ENCODE measurements at places on chromosomes 12 and 14. TPM values are rescaled to one million over a fixed set of nuclear protein-coding genes. Genes with fewer than 3 reads are reported as not detected.

The SOS2 gene
- polyA plus RNA-seq: 43.0 TPM

The ALX1 gene
- 37.8 TPM for polyA plus RNA-seq

The RASSF8 gene
- polyA plus RNA-seq: 59.5 TPM

- no peak for DNase-seq
Measured at GRCh38 chr14:58535044-58535443, 102.7 kb upstream of the DACT1 start.

GRCh38 chr14:63544591-63545299, 1.6 kb upstream of the PPP2R5E start:
- no peak for DNase-seq

GRCh38 chr12:100661300-100661951, 87.9 kb downstream of the GAS2L3 start:
- DNase-seq: no peak

The KRT82 gene
- polyA plus RNA-seq: not detected

- DNase-seq: no peak
Measured at GRCh38 chr12:107668320-107669098, 17.1 kb upstream of the PWP1 start.

GRCh38 chr12:108635201-108635996, 1.7 kb upstream of the SELPLG start:
- no peak for DNase-seq

GRCh38 chr14:58677517-58677916, 39.8 kb downstream of the DACT1 start:
- DNase-seq: no peak

The CCDC177 gene
- polyA plus RNA-seq: 0.07 TPM

The GPR132 gene
- 0.39 TPM for polyA plus RNA-seq

Data from right renal pelvis (tissue), 4 donors.